ENCODE measurements at places on chromosomes 16 and 17. TPM values are rescaled to one million over a fixed set of nuclear protein-coding genes. Genes with fewer than 3 reads are reported as not detected.
A peak's percentile ranks its signal among the peaks of the same experiment; 100 is the strongest.

- DNase-seq = no peak
Observed at GRCh38 chr17:44049294-44050060, 17.0 kb downstream of the LSM12 start.

- no peak for DNase-seq
Observed at GRCh38 chr16:54801057-54801844, 129.4 kb upstream of the IRX5 start.

DNA sequence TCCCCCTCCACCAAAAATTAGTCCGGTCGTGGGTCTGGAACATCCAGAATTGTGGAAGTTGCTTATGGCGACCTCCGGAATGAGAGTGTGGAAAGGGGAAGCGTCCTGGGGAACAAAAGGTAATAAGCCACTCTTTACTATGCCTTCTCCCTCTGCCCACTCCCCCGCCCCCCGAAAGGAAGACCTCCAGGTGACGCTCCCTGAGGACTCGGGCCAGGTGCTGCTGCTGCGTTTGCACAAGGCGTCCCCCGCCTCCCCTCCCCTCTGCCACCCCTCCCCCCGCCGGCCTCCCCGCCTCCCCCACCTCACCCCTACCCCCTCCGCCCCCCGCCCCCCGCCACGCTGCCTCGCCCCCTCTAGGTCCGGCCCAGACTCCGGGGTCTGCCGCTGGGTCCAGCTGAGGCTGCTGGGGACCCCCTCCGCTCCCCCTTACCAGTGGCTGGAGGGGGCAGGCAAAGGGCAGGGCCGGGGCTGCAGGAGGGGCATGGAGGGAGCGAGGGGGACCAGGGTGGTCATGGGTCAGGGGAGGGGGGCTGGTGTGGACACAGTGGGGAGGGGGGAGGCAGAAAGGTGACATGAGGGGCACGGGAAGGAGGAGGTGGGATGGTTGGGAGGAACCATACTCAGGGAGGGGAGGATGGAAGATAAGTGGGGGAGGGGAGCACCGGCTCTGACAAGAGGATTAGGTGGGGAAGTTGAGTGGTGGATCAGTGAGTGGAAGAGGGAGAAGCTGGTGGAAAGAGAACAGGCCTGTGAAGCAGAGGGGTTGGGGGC lies 23.6 kb downstream of the ALOX12B start:
- DNase-seq = peak; percentile 39

DNA sequence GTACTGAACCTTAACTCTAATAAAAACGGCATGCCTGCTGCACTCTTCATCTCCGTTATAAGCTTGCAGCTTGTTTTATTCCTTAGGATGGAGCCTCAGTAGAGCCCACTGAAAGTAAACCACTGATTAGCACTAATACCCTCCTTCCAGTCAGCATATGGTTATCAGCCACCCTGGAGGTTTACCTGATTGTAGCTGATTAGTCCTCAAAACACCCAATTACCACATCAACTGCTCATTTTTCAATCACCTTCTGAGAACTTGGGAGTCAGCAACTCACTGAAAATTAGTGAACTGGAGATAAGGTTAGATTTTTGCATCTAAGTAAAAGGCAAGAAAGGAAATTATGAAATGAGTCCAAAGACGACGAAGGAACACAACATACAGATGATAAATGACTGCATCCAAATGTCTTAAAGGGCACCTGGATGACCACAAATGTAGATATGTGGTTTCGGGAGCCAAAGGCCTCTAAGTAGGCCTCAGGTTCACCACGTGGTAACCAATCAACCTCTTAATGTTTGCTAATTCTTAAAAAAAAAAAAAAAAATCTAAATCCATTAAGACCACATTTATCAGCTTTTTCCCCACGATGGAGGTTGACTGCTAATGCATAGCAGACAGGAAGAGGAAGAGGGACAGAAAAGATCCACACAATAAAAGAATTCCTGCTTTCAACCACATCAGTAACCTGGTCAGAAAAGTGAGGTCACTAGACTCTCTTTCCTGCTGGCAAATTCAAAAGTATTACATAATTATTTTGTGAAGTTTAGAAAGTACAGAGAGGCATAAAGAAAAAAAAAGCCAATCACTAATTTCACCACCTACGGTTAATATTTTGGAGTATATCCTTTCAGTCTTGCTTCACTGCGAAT lies 28.0 kb downstream of the DCUN1D3 start:
- DNase-seq = no peak

DNA sequence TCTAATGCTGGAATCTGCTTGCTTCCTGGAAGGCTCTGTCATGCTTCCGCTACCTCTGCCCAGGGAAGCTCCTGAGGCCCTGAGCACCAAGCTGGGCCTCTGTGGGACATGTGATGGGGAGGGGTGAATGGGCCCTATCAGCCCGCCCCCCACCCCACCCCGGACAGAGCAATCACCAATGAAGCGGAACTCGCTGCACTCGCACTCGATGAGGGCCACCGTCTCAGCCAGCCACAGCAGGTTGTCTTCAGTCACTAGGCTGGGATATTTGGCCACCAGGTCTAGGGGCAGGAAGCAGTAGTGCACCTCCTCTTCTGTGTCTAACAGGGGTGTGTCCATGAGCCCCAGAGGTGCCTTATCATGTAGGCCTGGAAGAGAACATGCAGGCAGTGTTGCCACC lies 23.6 kb downstream of the KCTD19 start:
- DNase-seq = no peak

GRCh38 chr16:27726621-27727261 lies 176.8 kb downstream of the KATNIP start:
- DNase-seq = no peak

DNA sequence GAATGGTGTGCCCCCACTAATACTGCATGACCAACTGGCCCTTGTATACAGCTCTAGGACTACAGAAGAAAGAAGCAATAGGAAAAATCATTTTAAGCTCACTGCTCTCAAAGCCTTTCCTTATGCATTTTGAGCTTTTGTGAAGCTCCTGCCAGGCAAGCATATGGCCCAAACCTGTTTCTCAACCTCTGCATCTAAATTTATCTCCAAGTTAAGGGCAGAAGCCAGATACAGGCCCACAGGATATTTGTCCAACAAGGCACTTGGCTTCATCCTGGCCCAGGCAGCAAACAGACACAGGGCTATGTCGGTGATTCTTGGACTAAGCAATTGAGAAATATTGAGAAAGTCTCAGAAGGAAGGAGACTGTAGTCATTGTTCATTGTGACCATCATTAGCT lies 43.9 kb downstream of the CCT6B start:
- no peak for DNase-seq

Gene AGRP
- total RNA-seq = not detected

Gene TAT
- total RNA-seq = 0.66 TPM

Data from WTC11 (cell line).